ENCODE measurements at places on chromosomes 3 and 15.

GRCh38 chr3:145355206-145355605 lies 805.8 kb downstream of the PLOD2 start:
- no peak for DNase-seq

- no peak for DNase-seq
These were observed 10.8 kb upstream of the PHLDB2 start for GRCh38 chr3:111848283-111848682.

- no peak for DNase-seq
These were observed 37.2 kb upstream of the BDH1 start for GRCh38 chr3:197593046-197593380.

GRCh38 chr15:101152914-101153313 lies 98.9 kb downstream of the CHSY1 start:
- peak; percentile 46 for DNase-seq

- DNase-seq, result no peak
These were observed 428.2 kb upstream of the RGMA start for GRCh38 chr15:93517176-93517575.

DNA sequence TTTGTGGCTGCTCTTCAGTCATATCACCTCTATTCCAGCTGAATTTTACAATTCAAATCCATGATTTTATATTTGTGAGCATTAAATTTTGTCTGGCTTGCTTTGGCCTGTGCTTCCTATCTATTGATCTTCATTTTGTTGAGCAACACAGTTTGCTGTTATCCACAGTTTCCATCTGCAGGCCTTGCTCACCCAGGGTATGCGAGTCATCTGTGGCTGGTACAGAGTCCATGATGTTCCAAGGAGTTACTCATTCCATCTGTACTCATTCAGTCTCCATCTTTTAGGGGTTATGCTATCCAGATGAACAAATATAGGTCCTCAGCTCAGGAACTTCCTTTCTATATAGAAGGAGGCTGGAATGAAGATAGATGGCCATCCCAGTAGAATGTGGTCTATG lies 70.1 kb upstream of the CCK start:
- no peak for DNase-seq

DNA sequence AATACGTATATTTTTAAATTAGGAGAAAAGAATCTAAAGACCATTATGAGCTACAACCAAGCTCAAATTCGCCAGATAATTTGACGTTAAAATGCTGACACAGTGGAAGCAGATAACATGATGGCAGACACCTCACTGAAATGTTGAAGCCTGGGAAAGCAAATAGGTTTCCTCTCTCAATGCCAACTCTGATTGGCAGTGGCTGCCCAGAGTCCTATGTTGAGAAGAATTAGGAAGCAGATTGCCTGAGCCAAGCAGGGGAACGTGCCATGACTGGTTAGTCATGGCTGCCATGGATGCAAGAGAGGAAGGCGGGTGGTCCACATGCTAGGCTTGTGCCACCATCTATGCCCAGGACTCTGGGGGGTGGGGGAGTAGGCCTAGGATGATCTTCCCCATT lies 3.2 kb downstream of the UNC45A start:
- no peak for DNase-seq

DNA sequence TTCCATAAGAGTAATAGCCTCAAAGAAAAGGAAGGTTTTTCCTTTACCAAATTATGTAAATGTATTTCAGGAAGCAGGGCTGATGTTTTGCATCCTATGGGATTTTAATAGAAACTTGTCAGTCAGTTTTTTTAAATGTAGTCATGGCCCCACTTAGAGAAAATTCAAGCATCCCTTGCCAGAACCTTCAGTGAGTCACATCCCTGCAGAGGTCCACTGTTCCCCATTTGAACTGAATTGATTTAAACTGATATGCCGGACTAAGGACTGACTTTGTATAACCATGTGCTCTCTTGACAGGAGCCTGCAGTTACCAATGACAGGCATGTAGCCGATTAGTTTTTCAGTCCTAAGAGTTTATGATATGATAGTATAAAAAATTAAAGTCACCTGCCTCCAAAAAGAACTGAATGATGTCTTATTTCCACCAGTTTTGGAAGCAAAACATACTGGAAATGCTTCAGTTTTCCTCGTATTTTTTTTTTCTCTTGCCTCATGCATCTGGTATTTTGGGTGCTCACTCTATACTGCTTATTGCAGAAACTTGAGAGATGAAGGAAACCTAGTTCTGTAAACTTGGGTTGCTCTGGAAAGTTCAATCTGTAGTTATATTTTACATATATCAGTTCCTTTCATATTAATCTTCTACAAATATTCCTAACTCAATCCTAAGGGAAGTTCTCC lies 30.7 kb downstream of the LRTM1 start:
- DNase-seq, result no peak

GRCh38 chr3:115651599-115651998 lies 28.3 kb downstream of the GAP43 start:
- no peak for DNase-seq

- no peak for DNase-seq
These were observed 8.9 kb downstream of the OXTR start for GRCh38 chr3:8760506-8760905.

DNA sequence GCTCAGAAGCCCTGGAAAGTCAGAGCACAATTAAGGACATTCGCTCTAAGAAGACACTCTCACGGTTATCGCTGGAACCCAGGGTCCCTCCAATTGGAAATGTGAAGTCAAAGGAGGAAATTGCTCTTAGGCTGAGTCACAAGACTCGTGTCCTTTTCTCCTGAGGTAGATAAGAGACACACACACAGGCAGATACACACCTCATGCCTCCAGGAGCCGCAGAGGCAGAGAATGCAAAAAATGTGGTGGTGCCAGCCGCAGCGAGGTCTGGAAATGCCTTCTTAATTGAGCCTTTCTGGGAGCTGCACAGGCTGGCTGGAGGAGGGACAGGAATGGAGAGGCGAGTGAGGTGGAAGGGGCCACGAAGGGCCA lies 189.3 kb downstream of the OPA1 start:
- DNase-seq, result no peak

- DNase-seq, result peak; percentile 80
These were observed 30.2 kb downstream of the ZNF710 start for GRCh38 chr15:90031231-90031791.

GRCh38 chr3:16886303-16886683 lies 1.5 kb downstream of the PLCL2 start:
- peak; percentile 28 for DNase-seq

DNA sequence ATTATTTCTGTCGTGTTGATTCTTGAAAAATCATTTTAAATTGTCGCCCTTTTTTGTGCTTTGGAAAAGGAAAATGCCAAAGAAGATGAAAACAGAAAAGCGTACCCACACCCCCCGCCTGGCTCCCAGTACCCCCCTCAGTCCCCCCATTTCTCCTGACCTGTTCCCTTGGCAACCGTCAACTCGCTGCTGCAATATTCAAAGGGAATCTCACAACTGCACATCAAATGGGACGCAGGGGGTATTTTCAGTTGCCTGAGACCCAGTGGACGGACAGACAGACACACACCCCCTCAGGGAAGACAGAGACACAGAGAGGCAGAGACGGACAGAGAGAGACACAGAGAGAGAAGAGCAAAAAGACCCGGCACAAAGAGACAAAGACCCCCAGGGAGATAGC lies 83.5 kb upstream of the PRR20G start:
- DNase-seq, result no peak

DNA sequence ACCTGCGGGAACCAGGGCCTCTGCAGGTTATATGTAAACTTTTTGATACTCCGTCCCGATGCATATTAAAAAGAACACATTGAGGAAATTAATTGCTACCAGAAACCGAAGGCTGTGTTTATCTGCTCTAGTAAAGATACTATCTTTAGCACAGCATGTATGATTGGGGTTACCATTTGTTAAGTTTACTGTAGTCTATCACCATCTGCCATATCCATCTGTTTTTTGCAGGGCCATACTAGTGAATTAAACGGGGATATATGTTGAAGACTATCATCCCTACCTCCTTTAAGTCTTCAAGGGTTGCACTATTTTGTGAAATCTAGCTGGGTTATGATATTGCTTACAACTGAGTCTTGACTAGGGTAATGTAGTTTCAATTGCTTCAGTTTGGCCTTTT lies 597.0 kb downstream of the SQOR start:
- no peak for DNase-seq

DNA sequence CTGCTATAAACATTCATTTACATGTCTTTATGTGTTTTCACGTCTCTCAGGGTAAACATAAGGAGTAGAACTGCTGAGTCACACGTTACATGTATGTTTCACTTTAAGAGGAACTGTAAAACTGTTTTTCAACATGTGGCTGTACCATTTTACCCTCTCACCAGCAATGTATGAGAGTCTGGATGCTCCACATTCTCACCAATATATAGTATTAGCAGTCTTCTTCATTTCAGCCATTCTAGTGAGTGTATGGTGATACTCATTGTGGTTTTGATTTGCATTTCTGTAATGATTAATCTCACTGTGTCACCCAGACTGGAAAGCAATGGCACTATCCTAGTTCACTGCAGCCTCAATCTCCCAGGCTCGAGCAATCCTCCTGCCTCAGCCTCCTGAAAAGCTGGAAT lies 37.1 kb downstream of the PHC3 start:
- peak; percentile 22 for DNase-seq

DNA sequence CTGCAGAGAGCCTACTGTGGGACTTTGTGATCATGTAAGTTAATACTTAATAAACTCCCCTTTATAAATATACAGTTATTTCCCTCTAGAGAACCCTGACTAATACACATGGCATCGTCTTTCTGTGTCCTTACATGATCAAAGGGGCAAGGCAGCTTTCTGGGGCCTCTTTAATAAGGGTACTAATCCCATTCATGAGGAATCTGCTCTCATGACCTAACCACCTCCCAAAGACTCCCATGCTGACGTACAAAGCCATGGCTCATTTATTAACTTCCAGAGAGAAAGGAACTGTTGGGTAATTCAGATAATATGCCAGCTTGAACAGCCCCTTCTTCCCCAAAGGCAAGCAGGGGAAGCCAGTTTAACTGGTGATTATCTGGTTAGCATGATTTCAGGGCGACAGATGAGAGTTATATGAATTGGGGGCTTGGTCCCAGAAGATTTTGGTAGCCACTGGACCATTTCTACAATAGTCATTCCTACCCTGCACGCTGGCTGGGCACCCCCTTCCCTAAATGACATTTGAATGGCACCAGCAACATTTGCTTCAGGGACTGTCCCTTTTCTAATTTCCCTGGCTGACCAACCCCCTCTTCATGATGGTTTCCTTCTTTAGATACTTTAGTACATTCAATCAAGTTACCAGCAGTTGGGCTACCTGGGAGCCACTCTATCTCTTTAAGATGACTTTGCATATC lies 83.6 kb upstream of the C3orf80 start:
- peak; percentile 36 for DNase-seq

GRCh38 chr3:76826861-76827260 lies 213.0 kb upstream of the ROBO2 start:
- DNase-seq, result no peak

- no peak for DNase-seq
These were observed 55.2 kb downstream of the SUMF1 start for GRCh38 chr3:4411833-4412232.
